ENCODE measurements at places on chromosomes 6 and 20.

DNA sequence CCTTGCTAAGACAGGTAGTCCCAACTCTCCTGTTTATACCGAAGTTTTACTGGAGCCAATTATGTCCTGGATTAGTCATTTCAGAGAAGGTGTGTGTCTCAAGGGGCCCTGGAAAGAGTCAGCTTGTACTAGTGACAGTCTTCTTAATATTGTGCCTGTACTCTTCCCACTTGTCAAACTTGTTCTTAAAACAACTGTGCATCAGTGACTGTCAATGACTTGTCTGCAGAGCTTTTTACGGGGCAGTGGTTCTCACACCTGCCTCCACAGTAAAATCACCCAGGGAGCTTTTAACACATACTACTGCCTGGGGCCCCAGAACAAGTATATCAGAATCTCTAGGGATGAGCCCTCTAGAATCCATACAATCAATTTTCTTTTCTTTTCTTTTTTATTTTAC lies 28.4 kb upstream of the GLP1R start:
- H3K36me3 ChIP-seq: no peaks in the 10 kb centered on the region
- no peaks in the 10 kb centered on the region for H3K4me1 ChIP-seq
- no peak for DNase-seq
- no peaks in the 10 kb centered on the region for H3K27me3 ChIP-seq

DNA sequence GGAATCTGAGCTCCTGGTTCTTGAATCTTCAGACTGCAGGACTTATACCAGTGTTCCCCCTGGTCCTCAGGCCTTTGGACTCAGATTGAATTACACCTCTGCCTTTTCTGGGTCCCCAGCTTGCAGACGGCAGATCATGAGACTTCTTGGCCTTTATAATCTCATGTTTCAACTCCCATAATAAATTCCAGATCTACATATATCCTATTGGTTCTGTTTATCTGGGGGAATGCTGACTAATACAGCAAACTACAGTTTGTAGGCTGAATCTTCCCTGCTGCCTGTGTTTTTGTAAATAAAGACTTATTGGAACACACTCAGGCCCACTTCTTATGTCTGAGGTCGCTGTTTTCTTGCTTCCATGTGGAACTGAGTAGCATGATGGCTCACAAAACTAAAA lies 184.7 kb downstream of the HDGFL1 start:
- H3K36me3 ChIP-seq: no peaks in the 10 kb centered on the region
- H3K27me3 ChIP-seq: no peaks in the 10 kb centered on the region
- DNase-seq: no peak
- peaks cover 9% of the 10 kb centered on the region for H3K4me1 ChIP-seq
- H3K4me3 ChIP-seq: no peak overlapping the region

DNA sequence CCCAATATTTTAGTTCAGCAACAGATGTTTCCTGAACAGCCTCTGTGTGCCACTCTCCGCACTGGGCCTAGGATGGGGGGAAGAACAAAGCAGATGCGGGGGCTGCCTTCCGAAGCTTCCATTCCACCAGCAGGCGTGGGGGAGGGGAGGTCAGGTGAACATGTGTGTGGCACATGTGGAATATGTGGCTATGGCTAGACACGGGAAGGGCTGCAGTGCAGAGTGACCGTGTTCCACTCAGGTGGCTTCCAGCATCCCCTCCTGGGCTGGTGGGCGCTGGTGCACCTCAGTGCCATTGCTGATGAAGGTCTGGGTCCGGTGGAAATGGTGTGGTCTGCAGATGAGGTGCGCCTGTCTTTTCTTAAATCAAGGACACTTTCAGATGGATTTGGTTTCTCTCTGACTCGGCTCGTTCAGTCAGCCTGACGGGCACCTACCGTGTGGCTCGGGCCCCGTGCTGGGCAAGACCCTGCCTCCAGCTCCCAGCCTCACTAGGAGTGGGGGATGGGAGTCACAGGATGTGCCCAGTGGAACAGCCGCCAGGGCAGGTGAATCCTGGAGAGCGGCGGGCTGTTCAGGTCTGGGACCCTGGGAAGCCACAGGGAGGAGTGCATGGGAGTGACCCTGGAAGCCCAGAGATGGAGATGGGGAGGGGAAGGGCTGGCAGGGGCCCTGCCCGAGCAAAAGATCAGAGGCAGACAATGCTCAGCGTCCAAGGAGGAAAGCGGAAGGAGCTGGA lies 111.0 kb downstream of the SYCP2 start:
- H3K36me3 ChIP-seq: no peaks in the 10 kb centered on the region
- H3K27me3 ChIP-seq: no peaks in the 10 kb centered on the region
- no peak overlapping the region for H3K27ac ChIP-seq
- DNase-seq: peak; percentile 83

- H3K4me3 ChIP-seq: no peak overlapping the region
- H3K27ac ChIP-seq: no peak overlapping the region
- peaks cover 8% of the 10 kb centered on the region for H3K4me1 ChIP-seq
- H3K27me3 ChIP-seq: no peaks in the 10 kb centered on the region
Measured at GRCh38 chr6:87806099-87806498, 104.1 kb upstream of the AKIRIN2 start.

DNA sequence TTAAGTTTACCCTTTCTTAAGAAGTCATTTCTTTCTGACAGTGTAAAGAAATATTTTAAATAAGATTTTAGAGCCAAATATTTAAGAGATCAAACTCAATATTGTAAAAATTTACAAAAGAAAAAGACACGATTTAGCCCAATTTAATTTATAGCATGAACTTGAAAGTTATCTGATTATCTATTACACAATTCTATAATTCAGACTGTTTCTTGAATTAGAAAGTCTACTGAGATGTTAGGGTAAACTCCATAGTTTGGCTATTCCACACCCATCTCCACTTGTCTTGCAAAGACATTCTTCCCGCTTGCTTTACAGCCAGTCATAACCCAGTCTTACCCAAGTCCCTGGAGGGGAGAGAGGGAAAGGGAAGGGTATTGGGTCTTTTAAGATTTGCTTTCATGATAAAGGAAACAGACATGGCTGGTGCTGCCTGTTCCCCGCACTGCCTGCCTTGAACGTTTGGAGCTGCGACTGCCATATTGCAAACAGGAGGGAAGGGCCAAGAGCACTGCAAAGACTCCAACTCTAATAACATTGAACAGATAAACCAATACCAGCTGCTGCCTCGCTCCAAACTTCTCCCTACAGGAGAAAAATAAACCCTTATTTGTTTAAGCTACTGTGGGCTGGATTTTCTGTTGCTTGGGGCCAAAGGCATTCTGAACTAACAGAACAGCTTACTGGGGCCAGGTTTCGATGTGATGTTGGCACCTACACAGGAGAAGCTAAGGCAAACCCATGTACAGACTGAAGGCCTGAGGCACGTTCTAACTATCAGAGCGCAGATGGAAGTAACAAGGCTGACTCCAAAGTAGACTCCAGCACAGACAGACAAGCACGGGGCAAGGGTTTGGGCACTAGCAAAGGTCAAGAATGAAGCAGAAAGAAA lies 552.3 kb upstream of the JARID2 start:
- no peaks in the 10 kb centered on the region for H3K27me3 ChIP-seq
- no peak overlapping the region for H3K27ac ChIP-seq
- DNase-seq: no peak
- no peaks in the 10 kb centered on the region for H3K4me1 ChIP-seq
- no peak overlapping the region for H3K4me3 ChIP-seq

DNA sequence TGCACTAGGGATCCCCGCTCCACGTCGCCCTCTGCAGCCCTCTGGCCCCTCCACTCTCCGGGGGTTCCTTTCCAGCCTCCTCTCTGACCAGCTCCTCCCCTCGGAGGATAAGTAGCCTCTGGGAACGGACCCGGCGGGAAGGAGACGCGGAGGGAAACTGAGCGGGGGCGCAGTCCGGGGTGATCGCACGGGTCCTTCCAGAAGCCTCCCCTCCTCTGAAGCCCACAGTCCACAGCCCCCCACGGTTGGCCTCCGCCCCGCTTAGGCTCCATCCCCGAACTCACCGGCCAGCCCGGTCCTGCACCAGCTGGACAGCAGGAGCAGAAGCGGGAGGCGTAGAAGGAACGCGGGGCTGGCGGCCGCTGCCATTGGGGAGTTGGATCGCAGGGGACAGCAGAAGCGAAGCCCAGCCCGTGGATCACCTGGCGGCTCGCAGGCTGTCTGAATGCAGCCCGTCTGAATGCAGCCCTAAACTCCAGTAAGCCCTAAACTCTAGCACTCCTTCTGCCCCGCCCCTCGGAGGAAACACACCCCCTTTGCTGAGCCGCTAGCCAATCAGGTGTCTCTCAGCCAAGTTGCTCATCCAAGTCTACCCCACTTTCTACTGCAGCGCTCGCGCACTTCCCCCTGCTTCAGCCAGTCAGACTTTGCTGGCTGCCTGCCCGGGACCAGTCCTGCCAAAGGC lies at the start of gene RAET1G:
Gene RAET1G (minus strand): TSS at position 480 of the 685 bp plus-strand sequence. CDS start 111 bp downstream, at position 369.
- H3K27me3 ChIP-seq: no peaks in the 10 kb centered on the region

DNA sequence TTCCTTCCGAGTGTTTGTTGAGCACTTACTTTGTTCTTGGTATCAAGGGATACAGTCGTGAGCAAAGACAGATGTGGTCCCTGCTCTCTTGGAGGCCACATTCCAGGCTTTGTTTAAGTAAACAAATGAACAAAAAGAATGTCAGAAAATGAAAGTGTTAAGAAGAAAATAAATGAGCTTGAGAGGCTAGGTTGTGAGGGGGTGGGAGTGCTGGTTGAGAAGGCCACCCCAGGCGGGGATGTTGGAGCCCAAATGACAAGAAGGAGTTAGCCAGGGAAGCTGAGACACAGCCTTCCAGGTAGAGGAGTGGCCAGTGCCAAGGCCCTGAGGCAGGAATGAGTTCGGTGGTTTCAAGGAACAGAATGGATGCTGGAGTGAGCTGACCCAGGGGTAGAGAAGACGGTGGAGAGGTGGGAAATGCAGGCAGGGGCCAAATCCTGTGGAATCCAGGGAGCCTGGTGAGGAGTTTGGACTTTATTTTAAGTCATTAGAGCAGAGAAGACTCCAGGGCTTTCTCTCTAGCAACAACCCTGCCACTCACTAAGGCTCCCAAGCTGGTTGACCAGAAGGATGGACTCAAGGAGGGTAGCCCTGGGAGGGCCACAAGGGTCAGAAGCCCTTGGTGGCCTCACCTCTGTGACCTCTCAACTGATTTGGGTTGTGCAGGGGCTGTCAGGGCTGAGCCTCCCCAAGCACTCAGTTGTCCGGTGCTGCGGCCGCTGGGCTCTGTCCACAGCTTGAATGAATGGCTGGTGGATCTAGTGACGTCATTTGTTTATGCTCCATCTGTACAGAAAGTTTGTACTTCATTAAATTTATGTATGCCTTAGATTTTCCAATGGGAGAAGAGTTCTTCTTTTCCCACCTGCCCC lies 66.0 kb upstream of the STX16 start:
- DNase-seq: peak; percentile 68
- peaks cover 8% of the 10 kb centered on the region for H3K27me3 ChIP-seq
- no peaks in the 10 kb centered on the region for H3K4me1 ChIP-seq
- H3K36me3 ChIP-seq: no peaks in the 10 kb centered on the region
- H3K4me3 ChIP-seq: no peak overlapping the region
- no peak overlapping the region for H3K27ac ChIP-seq

DNA sequence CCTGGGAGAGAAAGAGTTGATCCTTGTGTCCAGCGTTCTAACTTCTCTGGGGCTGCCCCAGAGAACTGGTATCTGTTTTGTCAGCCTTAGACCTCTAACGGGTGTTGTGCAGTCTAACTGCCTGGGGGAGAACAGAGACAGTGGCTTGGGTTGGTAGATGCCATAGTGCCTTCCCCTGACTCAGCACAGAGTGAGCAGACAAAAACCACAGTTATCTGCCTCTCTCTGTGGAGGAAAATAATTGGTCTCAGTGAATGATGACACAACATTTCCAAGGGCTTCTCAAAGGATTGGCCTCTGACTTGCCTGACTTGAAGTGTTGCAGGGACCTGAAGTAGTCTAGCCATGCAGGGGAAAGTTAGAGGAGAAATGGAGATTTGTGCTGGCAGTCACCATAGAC lies 226.2 kb upstream of the MAN1A1 start:
- no peak for DNase-seq
- H3K4me3 ChIP-seq: no peak overlapping the region
- H3K36me3 ChIP-seq: no peaks in the 10 kb centered on the region
- no peaks in the 10 kb centered on the region for H3K27me3 ChIP-seq
